ENCODE measurements at places on chromosomes 13 and 19.

DNA sequence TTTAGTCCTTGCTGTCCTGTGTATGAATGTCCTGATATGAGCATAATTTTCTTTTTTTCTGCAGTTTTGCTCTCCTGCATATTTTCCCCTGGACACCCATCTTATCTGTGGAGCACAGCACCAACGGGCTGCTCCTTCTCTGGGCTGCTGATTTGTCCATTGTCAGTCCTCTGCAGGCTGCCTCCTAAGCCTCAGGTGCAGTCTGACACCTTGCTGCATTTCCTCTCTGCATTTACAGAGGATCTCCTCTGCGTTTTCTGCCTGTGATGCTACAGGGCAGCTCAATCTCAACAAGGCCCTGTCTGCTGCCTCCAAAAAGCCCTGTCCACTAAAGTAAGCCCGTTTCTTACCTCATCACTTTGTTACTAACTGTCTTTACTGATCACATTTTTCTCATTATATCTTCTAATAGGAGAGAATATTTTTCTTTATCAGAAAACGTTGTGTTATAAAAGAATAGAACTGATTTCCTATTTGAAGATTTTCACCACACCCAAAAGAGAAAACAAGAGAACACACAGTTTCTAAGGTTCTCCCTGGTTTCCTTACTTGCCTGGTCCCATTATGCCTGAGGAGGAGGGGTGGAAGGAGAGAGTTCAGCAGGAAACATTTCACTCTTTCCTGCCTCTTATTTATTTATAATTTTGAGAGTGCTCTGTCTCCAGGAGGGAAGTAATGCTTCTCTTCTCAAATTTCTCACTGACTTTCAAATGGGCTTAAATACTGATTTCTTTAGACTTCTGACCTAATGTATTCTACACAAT lies 65.6 kb upstream of the TDRD3 start:
- no peak for DNase-seq

GRCh38 chr13:37195621-37196020 lies 90.2 kb upstream of the CSNK1A1L start:
- no peak for DNase-seq

DNA sequence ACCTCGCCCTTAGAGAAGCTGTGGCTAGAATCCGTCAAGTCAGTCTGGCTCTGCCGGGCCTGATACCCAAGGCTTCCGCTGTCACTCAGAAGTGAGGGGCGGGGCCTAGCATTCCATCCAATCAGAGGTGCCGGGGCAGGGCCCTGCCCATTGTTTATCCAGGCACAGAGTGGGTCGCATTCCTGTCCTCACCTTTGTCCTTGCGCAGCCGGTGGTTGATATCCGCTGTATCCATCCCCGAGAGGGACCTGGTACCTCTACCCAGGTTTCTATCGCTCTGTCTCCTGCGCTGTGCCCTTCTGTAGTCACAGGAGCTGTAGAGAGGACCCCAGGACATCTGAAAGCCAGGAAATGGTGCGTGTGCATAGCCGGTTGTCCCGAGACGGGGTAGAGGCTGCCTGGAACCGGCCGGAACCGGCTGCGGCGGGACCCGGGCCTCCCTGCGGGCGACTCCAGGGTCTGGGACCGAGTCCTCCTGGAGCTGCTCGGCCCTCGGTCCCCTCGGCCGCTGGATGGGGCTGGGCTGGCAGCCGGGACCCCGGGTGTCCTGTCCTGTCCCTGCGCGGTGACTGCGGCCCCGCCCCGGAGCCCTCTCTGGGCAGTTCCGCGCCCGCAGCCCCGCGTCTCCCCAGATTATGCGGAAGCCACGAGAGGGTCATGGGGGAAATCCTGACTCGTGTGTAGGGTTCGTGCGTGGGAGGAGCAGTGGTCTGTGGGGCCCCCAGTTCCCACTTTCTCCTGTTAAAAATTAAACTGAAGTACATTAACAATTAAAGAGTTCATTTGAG lies at the start of gene ZNF763:
TSS of gene ZNF763 (plus strand) at position 183 of the 788 bp plus-strand sequence. CDS start at position 352, 169 bp downstream.
- peak; percentile 85 for DNase-seq

DNA sequence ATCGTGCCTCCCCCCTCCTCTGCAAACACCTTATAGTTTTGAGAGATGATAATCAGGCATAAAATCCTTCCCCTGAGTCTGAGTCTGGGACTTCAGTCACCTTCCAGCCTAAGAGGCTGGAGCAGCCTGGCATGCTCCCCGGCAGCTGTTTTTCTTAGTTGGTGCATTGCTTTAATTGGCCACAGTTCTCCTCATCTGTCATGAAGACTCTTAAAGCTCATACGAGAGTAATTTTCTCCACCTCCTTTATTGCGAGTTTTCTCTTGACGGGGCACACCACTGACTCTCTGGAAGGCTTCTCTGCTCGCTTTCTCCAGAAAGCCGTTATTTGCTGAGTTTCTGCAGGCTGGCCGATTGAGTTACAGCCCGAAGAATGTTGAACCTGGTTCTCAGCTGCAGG lies 310.5 kb downstream of the ATP8A2 start:
- no peak for DNase-seq

Data from activated T-cell treated with anti-CD3 and anti-CD28 coated beads for 1 hour (primary cell).